CD4-positive, alpha-beta T cell treated with Interferon alpha-2 for 1 hour (primary cell): ENCODE measurements at places on chromosomes 5 and 9.

DNA sequence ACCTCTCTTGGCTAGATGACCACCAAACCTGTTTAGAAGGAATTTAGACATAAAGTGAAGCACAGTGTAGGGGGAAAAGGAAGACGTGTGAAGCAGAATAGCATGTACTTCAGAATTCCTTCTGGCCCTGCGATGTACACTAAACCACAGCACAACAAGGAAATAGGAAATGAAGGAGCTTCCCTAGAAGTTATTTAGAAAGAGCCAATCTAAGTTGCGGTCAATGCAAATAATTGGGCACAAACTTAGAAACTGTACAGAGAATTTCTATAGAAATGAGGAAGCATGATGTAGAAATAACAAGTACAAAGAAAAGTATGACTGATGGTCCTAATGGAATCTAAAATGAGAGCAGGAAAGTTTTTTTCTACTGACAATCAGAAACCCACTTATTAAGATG, 41.5 kb downstream of the ANKRD55 start:
- DNase-seq, result no peak

DNA sequence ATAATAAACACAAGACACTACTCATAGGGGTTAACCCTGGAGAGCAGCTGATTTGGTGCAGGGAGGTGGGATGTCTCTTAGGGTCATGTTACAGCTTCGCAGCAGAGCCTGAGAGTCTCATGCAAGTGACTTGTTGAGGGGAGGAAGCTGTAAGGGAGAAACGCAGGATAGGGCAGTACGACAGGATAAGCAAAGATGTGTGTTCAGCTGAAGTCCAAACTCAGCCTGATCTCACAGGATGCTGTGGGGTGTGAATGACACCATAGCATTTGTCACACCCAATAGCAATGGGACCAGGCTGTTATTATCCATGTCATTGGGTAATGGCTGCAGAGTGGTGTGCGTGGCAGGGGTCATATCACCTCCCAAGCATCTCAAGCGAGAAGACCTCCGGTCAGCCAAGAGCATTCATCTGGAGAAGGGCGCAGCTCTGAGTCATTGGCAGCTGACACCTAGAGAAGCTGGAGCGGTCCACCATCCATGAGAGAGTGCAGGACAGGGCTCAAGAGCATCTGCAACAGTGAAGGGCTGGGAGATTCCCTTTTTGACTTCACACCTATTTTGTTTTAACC, 49.2 kb upstream of the RPL26L1 start:
- DNase-seq, result no peak

- no peak for DNase-seq
These were observed 90.3 kb downstream of the ANKRD55 start for GRCh38 chr5:56142614-56143372.

- DNase-seq, result no peak
These were observed 1.3 kb downstream of the AGPAT2 start for GRCh38 chr9:136685790-136686533.

- DNase-seq, result no peak
These were observed 23.5 kb upstream of the IFNE start for GRCh38 chr9:21505425-21506179.

- no peak for DNase-seq
These were observed 38.3 kb downstream of the MOCS2 start for GRCh38 chr5:53071298-53071697.

- no peak for DNase-seq
These were observed 24.8 kb downstream of the FYB1 start for GRCh38 chr5:39194466-39195136.

- DNase-seq, result no peak
These were observed 41.9 kb downstream of the TEK start for GRCh38 chr9:27150746-27151406.

GRCh38 chr9:137085920-137086530, 760 bp upstream of the MAN1B1 start:
- peak; percentile 32 for DNase-seq

- DNase-seq, result peak; percentile 47
These were observed 23.3 kb downstream of the NOTCH1 start for GRCh38 chr9:136522314-136523237.

- DNase-seq, result no peak
These were observed 14.6 kb downstream of the ANKS6 start for GRCh38 chr9:98781588-98782383.

DNA sequence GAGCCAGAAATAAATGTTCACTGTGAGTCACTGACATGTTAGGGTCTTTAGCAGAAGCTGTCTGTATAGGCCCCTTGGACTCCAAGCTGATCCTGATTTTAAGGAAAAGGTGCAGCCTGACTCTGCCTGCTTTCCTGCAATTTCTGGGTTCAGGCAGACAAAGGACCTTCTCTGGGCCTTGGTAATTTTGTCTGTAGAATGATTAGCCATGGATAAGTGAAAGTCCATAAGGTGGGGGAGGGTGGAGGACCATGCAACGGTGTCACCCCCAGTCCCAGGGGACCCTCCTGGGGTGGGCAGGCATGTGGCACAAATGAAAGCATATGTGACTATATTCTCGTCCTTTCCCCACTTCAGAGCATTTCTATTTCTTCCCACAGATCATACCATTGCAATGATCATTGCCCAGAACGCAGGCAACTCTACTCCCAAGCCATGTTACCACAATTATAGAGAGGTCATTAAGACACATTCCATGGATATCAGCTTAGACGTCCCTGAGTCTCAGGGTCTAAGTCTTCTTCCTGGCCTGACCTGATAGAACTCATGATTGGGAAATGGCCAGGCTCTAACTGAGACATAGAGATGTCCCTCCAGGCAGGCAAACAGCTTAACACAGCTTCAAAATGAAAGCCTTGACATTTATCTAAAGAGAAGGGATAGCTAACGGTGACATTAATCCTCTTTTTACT, 157.9 kb upstream of the ALDH1B1 start:
- no peak for DNase-seq

DNA sequence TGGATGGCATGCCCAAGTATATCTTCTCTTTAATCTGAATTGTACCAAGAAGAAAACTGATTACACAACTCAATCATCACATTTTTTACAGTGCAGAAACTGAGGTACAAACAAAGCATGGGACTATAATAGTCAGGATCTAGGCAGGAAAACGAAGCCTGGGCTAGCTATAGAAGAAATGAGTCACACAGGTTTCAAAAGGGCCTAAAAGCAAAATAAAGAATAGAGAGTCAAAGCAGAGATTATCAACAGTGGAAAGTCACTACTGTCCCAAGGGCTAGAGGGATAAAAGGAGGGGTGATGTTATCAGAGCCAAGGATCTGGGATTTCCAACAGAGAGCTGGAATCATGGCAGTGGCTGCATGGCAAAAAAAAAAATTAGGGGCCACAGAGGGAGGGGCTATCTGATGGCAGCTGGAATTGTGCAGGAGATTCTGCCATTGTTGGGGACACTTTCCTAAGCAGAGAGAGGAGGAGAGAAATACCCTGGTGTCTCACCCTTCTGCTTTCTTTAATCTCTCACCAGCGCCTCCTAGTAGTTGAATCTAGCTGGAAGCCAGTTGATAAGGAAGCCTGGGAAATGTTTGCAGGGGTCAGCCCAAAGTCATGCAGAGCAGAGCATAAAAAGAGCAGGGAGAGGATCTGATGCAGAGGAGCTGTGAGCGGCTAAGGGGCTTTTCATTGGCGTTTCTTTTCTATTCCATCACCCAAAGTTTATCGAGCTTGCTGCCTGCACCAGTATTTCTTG, 343.2 kb downstream of the ACTL7B start:
- DNase-seq, result no peak

DNA sequence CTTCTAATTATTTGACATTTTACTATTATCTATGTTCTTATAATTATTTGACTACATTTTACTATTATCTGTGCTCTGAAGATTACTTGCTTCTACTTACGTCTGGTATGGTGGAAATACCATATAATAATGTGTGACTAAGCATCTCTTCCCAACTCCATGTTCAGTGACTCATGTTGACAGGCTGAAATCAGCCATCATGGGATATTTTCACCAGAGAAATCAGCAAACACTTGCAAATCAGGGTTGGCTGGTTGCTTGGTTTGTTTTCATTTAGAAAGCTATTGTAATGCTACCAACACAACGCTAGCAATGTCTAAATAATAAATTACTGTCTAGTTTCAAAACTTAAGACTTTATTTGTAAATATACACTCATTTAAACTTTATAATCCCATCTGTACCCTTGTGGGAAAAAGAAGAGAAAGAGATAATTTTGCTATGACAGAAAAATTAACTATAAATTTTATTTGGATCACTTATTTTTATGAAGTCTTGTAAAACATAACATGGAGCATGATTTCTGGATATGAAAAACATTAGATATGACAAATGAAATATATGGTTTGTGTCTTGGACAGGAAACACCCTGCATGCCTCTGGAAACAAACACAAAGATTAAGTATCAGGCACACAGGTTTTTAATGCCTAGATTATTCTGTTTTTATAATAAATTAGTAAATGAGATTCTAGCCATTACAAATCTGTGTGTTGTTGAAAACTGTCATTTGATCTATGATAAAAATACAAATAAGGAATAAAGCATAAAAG, 337.6 kb downstream of the BNC2 start:
- no peak for DNase-seq

- DNase-seq, result no peak
These were observed 266.4 kb upstream of the TARS1 start for GRCh38 chr5:33174383-33174782.

DNA sequence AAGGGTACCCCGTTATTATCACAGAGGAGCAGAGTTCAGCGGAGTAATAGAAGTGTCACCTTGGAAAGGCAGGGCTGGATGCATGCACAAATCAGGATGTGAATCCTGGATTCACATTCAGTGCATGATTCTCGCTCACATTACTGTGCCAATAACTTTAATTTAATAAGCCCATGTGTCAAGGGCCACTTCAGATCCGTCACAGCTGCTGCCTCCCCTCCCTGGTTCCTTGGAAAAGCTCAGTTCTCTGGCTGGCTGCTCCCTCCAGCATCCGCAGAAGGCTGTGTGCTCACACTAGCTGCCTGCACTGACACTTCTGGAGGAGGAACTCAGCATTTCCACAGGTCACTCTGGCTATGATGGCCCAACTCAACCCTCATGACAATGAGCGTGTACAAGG, 256.8 kb upstream of the ADAMTS16 start:
- DNase-seq, result no peak

GRCh38 chr5:133294380-133294779, 242.6 kb downstream of the HSPA4 start:
- no peak for DNase-seq
